ENCODE measurements at places on chromosomes 12 and 14.

- no peak for DNase-seq
Measured at GRCh38 chr12:67534681-67535080, 113.9 kb upstream of the DYRK2 start.

GRCh38 chr12:12207746-12208145 is 59.1 kb downstream of the LRP6 start:
- no peak for DNase-seq

GRCh38 chr14:39099748-39100147 is 3.3 kb downstream of the SEC23A start:
- no peak for DNase-seq

DNA sequence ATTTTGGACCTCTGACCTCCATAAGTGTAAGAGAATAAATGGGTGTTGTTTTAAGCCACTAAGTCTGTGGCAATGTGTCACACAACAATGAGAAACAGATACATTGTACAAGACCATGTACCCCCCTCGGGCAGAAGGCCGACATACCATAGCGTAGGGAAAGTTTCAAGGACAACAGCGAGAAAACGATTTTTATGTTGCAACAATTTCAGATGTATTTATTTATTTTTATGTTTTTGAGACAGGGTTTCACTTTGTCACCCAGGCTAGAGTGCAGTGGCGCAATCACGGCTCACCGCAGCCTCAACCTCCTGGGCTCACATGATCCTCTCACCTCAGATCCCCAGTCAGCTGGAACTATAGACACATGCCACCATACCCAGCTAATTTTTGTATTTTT is 136.4 kb upstream of the NCOR2 start:
- no peak for DNase-seq

DNA sequence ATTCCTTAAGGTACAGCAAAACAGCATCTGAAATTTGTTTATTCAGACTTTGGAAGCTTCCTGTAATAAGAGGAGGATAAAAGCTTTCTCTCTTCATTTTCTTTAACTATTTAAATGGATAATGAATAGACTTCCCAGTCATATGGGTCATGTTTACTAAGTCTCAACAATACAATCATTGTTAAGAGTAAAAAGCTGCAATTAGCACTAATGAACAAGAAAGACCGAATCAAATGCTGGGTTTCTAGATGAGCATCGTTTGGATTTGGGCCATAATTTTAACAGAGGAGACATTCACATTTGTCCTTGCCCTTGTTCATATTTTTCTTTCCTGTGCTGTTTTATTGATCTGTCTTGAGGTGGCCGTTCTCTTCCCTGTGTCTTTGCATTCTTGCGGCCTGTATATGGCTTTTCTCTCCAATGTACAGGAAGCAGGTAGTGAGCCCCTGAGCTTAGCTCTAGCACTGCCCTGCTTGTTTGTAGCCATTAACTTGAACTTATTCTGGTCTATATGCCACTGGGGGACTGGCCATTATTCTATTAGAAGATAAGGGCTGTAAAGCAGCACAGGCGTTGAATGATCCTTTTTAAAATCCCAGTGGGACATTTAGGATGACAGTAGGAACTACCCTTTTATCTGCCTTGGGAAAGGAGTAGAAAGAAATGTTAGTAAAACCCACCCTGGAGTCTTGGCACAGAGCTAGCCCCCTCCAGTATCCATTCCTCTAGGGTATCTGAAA is 34.6 kb downstream of the ABHD12B start:
- DNase-seq: no peak
